Stimulated activated CD8-positive, alpha-beta memory T cell treated with anti-CD3 and anti-CD28 coated beads, Interleukin-4, amount 100 ng/mL, for 4 hours (primary cell): ENCODE measurements at places on chromosomes 12 and 14.

DNA sequence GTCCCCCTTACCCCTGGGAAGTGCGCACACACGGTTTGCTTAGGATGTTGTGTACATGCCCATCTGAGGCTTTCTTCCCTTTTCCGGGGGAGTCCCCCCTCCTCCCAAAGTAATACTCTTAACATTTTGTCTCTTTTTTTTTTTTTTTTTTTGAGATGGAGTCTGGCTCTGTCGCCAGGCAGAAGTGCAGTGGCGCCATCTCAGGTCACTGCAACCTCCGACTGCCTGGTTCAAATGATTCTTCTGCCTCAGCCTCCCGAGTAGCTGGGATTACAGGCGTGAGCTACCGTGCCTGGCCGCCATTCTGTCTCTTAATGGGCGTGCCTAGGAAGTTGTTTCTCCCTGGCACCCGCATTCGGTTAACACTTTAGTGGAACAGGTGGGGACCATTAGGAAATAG lies 4.5 kb upstream of the GMFB start:
- DNase-seq = no peak

GRCh38 chr14:51165415-51165814 lies 70.5 kb upstream of the TRIM9 start:
- DNase-seq = no peak

GRCh38 chr14:105305791-105306190 lies 5.0 kb upstream of the BRF1 start:
- DNase-seq = no peak

GRCh38 chr14:94307410-94307992 lies 14.4 kb upstream of the SERPINA10 start:
- no peak for DNase-seq

DNA sequence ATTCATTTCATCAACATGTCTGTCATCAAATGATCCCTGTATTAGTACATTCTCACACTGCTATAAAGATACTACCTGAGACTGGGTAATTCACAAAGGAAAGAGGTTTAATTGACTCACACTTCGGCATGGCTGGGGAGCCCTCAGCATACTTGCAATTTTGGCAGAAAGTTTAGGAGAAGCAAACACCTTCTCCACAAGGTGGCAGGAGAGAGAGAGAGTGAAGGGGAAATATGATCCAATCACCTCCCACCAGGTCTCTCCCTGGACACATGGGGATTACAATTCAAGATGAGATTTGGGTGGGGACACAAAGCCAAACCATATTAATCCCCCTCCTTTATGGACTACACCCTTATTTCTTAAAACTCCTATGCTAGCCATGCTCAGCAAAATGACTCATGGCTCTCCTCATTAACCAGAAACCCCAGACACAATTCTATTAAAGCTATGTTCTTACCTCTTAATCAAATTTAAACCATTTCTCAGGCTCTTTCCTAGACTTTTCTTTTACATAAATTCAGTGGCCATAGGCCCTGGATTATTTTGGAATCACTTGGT lies 932.3 kb downstream of the FLRT2 start:
- no peak for DNase-seq

DNA sequence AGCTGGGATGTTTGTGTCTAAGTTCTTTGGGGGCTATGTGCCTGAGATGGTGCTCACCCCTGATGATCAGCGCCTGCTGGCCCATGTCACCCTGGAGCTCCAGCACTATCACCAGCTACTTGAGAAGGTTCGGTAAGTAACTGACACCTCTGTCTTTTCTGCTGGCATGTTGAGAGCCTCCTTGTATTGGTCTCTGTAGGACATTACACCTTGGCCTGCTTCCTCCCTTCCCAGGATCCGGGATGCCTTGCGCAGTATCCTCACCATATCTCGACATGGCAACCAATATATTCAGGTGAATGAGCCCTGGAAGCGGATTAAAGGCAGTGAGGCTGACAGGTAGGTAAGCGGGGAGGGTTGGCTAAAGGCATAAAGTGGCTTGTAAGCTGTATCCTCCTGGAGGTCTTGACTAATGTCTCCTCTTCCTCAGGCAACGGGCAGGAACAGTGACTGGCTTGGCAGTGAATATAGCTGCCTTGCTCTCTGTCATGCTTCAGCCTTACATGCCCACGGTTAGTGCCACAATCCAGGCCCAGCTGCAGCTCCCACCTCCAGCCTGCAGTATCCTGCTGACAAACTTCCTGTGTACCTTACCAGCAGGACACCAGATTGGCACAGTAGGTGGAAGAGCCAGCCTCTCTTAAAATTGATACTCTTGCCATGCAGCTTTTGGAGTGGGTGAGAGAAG lies 5.5 kb downstream of the DDIT3 start:
- no peak for DNase-seq

DNA sequence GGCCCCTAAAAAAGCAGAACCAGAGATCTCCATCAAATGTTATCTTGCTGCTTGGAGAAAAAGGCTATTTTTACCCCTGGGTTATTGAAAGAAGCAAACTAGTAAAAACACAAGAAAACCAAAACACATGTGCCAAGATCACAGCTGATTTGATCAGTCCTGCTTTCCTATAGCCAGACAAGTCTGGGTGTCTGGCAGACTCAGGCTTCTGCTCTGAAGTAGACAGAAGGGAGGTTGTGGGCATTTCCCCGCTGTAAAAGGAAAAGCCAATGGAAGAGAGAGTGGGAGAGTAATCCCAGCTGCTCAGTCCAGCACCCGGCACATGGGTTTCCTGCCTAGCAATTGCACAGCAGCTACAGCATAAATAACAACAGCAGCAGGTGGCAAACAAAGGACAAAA lies 177.9 kb downstream of the PHLDA1 start:
- no peak for DNase-seq

- DNase-seq = no peak
Measured at GRCh38 chr12:4421590-4422031, 24.0 kb downstream of the FGF6 start.

DNA sequence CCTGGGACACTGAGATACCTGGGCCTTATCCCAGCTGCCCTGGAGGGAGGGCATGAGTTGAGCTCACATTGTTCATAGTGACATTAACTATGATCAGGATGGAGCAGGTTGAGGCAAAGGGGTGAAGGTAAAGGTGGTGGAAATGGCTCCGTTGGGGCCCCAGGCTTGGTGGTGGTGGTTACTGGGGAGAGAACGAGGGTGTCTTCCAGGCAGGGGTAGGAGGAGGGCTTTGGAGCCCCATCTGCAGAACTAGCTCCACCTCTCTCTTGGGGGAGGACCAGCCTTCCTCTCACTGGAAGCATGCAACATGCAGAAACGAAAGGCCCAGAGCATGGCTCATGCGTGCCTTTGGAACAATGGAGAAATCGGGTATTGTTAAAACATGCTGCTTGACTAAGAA lies 217.0 kb downstream of the SLC41A2 start:
- DNase-seq = no peak

DNA sequence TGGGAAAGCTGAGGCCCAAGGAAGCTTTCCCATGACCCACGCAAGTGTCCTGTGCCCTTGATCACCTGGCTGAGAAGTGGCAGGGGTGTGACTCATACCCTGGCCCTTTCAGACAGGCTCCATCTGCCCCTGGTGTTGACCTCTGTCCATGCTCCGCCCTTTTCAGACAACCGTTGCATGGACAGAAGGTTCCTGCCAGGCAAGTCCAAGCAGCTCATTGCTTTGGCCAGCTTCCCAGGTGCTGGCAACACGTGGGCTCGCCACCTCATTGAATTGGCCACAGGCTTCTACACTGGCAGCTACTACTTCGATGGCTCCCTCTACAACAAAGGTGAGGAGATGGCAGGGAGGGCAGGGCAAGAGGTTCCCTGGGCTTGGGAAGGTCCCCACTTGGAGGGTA lies 103.5 kb downstream of the WSCD2 start:
- no peak for DNase-seq

DNA sequence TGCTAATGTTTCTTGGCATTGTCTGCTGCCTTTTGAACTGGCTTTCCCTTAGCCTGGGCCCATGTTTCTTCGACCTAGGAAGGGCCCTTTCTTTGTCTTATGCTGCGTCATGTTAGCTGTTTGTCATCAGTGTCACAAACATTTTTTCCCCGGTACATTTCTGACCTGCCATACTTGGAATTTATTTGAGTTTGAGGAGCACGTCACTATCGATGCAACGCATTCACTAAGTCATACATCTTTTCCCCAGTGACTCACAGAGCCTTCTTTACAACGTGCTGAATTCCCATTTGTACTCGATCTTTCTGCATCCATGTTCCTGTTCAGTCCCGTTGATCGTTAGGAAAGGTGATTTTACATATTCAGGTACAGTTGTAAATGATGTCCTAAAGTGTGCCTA lies 56.2 kb upstream of the MMP17 start:
- DNase-seq = no peak

DNA sequence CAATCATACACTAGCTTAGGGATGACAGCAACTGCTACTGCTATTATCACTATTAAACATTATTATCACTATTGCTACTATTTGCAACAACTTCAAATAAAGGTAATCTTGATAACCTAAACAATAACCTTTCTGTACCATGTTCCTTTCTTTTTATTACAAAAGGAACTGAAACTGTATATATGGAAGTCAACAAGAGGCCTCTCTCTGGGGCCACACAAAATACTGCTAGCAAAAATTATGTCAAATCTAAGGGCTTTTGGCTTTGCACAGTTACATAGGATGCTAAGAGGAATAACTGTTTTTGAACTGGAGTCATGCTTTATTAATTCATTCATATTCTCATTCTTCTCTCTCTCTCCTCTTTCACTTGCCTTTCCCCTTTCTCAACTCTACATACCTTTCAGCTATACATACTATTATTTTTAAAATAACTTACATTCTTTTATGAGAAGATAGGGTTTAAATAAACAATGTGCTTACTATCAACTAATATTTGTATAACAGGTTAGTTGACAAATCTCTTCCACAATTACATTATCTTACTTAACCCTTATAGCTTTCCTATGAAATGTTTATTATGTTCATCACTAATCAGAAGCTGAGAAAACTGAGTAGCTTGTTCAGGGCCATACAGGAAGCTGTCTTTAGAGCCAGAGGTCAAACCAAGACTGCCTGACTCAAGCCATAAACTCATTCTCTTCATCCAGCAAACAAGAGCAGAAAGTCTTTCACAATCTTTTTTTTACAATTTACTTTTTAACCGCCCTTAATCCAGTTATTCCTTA lies 25.7 kb downstream of the SPTSSA start:
- no peak for DNase-seq

- no peak for DNase-seq
Measured at GRCh38 chr14:99601361-99601831, 2.6 kb downstream of the CCDC85C start.
